ENCODE measurements at places on chromosomes 3 and 15.
A peak's percentile ranks its signal among the peaks of the same experiment; 100 is the strongest.

GRCh38 chr15:46442184-46442583 is 807.4 kb downstream of the SQOR start:
- DNase-seq = no peak

GRCh38 chr3:105364128-105364527 is 2.6 kb upstream of the ALCAM start:
- DNase-seq = no peak

- DNase-seq = no peak
These were observed 2.0 kb downstream of the ANKRD28 start for GRCh38 chr3:15795651-15796308.

DNA sequence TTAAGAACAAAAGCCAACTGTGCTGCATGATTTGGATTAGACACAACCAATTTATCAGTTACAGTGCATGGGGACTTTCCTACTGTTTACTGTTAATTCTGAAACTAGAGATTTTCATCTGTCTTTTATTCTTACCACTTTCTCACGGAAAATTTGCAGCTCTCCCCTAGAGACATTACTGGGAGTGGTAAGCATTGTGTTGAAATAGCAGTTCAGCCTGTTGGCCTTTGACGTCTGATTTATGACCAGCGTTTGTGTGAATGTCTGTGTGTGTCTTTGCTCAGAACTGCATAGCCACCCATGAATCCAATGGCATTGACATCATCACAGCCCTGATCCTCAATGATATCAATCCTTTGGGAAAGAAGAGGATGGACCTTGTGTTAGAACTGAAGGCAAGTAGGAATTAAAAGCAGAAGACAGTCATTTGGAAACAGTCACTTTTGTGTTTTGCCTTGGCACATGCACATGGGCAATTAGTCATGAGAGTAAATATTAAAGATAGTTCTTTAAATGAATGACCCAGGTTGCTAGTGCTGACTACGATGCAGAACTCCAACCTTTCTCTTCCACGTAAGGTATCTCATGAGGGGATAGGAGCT is 202.2 kb upstream of the BHLHE40 start:
- DNase-seq = no peak

- no peak for DNase-seq
These were observed 436.4 kb downstream of the NAALADL2 start for GRCh38 chr3:175295248-175296130.

GRCh38 chr15:96670389-96670788 is 339.9 kb downstream of the NR2F2 start:
- DNase-seq = no peak

GRCh38 chr3:126613479-126614188 is 41.3 kb downstream of the TXNRD3 start:
- no peak for DNase-seq

DNA sequence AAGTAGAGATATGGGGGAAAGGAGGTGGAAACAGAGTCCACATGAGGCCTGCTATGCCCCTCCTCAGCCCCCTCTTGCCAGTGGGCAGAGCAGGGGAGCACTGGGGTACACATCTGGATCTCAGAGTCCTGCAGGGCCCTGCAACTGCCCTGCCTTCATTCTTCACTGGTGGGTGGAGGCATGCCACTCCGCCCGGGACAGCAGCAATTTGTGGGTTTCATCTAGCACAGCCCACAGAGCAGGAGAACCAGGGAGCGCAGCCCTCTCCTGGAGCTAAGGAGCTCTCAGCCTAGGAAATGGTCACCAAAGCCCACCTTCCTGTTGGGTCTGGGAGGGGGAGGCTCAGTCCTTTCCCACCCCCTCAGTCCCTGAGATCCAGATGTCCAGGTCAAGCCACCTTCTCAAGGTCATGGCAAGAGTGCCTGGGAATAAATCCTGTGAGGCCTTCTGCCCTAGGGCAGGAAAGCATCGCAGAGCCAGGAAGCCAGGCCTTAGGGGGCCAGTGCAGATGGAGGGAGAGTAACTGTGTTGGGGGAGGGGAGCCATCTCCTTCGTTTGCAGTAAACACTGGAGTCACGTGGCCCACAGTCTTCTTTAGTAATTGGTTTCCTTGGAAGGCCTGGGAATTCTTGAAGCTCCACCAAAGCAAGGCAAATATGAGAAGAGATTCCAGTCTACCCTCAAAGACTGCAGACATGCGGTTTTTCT is 31.0 kb downstream of the ANP32A start:
- DNase-seq = peak; percentile 29

GRCh38 chr3:72152551-72153476 is 367.9 kb upstream of the PROK2 start:
- DNase-seq = peak; percentile 70

- no peak for DNase-seq
These were observed 82.2 kb downstream of the CPN2 start for GRCh38 chr3:194268654-194269512.

DNA sequence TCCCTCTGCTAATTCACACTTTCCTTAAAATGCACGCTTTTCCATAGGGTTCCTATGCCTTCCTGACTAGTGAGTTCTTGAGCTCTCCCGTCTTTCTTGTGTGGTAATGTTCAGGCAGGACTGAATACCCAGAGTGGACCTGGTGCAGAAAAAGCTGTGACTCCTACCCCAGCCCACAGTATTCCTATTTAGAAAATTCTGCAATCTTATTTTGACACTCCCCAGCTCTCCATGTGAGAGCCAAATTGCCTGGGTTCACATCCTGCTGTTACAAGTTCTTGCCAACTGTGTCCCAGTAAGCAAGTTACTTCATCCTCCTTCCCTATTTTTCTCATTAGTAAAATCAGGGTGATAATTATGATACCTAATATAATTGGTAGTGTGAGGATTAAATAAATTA is 290.8 kb upstream of the SLCO3A1 start:
- DNase-seq = no peak

- DNase-seq = no peak
These were observed 68.7 kb downstream of the SLTM start for GRCh38 chr15:58864602-58865424.

DNA sequence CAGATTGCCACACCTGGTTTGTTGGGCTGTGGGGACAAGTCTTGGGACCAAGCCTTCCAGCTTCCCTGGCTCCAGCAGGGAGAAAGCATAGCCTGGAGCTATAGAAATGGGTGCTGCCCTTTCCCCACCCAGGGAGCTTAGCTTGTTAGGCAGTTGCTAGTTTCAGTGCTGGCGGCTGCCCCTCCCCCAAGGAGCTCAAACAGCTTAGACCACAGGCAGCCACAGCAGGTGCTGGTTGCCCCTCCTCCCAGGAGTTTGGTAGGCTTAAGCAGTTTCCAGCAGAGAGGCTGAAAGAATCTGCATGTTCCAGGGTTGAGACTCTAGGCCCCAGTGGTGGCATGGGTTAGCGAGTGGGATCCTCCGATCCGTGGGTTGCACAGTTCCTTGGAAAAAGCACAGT is 889.7 kb downstream of the IGSF11 start:
- no peak for DNase-seq

GRCh38 chr3:120489421-120489820 is 38.6 kb upstream of the FSTL1 start:
- DNase-seq = no peak

GRCh38 chr3:187970106-187970505 is 183.9 kb upstream of the LPP start:
- DNase-seq = no peak

DNA sequence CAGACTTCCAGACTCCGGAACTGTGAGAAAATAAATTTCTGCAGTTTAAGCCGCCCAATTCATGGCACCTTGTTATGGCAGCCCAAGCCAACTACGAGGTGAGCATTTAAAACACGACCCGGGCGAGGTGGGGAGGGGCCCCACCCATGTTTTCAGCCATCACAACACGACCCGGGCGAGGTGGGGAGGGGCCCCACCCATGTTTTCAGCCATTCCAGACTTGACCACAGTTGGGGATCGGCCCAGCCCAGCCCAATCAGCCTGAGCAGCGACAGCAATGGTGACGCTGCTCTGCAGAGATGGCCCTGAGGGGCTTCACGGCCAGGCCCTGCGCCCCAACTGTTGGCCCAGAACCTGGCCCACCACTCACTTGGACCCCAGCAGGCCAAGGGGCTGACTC is 93.1 kb downstream of the ATP10A start:
- DNase-seq = no peak

DNA sequence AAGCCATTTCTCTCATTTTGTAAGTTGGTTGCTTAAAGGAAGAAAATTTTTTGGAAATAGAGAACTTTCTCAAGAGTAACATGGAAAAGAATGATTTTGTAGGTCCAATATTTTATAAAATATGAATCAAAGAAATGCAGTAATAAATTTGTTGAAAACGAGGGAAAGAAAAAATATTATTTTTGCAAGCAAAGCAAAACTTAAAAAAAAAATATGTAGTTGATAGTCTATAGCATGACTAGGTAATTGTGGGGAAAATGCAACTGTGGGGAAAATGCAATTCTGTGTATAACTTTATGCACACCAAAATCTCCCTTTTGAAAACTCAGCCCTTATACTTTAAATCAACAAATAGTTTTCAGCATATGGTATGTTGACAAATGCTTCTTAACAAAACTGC is 604.0 kb upstream of the AGTR1 start:
- no peak for DNase-seq

GRCh38 chr15:51192521-51193280 is 98.0 kb upstream of the TNFAIP8L3 start:
- DNase-seq = peak; percentile 71

GRCh38 chr3:134464064-134464688 is 21.6 kb downstream of the ANAPC13 start:
- DNase-seq = peak; percentile 10

- DNase-seq = no peak
These were observed 2.3 kb upstream of the MYL3 start for GRCh38 chr3:46865546-46865945.

- DNase-seq = peak; percentile 70
These were observed at the start of gene CFAP44 for GRCh38 chr3:113441051-113441770. Gene CFAP44 (minus strand): TSS chr3:113441493. CDS start chr3:113433664, 7,829 bp downstream.

GRCh38 chr15:87874896-87875711 is 381.4 kb downstream of the NTRK3 start:
- DNase-seq = no peak

DNA sequence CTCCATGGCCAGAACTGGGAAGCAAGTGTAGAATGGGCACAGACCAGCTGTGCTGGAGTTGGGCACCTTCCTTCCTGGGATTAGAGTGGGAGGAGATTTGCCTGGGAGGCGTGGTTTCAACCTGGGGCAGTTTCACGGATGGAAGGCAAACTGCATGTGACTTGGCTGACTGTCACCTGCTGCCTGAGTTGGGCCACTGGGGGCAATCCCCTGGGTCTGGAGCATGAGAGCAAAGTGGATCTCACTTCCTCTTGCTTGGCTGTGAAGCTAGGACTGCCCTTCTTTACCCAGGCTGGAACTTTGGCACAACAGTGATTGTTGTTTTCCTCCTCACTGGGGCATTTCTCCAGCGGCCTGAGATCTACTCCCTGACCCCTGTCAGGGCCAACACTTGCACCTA is 1247.0 kb upstream of the EPHA6 start:
- no peak for DNase-seq

DNA sequence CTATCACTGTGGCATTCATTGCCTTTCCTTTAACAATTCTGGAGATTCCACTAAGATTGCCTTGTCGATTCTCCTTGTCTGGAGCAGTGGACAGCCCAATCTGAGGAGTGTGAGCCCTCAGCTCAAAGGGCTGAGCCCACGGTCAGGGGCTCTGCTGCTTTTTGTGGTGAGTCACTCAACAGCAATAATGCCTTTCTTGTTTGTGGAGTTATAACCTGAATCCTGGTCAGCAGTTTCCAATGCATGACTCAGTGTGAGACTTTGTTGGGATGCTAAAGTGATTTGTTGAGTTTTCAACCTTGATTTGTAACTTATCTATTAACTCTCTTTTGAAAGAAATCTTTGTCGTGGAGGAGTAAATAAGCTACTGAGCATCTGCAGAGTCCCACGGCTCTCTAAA is 183.5 kb downstream of the TJP1 start:
- DNase-seq = no peak

DNA sequence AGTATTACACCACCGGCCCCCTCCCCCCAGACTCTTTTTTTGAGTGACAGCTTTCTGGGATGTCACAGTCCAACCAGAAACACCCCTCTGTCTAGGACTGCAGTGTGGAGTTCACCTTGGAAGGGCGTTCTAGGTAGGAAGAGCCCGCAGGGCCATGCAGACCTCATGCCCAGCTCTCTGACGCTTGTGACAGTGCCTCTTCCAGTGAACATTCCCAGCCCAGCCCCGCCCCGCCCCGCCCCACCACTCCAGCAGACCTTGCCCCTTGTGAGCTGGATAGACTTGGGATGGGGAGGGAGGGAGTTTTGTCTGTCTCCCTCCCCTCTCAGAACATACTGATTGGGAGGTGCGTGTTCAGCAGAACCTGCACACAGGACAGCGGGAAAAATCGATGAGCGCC is 63.6 kb downstream of the AAGAB start:
- no peak for DNase-seq

GRCh38 chr3:100538339-100538706 is 45.9 kb downstream of the TMEM45A start:
- DNase-seq = no peak

DNA sequence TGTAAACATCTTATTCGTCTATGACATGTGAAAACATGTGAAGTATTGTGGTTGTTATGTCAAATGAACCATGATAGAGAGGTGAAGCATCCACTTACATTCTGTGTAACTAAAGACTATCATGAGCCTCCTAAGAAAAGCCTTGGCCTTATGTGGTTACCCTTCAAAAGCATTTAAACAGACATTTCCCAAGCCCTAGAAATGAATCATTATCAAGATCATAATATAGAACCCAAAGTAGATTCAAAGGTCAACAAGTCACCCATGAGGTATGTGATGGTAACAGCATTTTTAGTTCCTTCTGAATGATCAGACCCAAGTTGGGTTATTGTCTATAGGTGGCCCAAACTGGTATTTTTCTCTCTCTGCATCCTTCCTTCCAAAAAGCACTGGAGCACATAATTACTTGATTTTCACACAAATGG is 408.0 kb downstream of the TBL1XR1 start:
- DNase-seq = no peak

DNA sequence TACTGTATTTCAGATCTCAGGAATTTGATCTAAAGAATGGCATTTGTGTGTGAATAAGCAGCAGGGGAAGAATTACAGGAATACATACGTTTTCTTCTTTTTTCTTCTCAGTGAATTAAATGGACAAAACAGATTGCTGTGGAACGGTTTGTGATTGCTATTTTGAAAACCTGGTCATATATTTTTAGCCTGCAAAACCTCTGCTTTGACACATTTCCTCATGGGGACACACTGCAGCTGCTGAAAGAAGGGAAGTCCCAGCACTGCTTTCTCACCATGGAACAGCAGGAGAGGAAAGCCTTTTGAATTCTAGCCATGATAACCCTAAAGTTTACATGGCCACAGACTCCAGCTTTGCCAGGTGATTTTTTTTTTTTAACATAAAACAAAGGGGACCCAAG is 315.0 kb downstream of the OXSM start:
- DNase-seq = no peak

DNA sequence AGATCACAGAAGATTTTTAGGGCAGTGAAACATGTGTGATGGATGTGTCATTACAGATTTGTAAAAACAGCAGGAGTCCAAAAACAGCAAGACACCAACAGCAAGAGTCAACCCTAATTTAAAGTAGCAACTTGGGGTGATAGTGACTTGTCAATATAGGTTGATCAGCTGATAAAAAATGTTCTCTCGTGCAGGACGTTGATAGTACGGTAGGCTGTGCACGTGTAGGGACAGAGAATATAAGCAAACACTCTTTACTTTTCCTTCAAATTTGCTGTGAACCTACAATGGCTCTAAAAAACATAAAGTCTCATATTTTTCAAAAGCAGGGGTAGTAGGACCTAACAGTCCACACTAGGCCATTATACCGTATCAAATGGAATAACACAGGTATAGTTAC is 120.8 kb downstream of the STAG1 start:
- DNase-seq = no peak

- no peak for DNase-seq
These were observed 33.0 kb upstream of the FAN1 start for GRCh38 chr15:30870681-30871080.
